ENCODE measurements at places on chromosomes 12 and 14.

DNA sequence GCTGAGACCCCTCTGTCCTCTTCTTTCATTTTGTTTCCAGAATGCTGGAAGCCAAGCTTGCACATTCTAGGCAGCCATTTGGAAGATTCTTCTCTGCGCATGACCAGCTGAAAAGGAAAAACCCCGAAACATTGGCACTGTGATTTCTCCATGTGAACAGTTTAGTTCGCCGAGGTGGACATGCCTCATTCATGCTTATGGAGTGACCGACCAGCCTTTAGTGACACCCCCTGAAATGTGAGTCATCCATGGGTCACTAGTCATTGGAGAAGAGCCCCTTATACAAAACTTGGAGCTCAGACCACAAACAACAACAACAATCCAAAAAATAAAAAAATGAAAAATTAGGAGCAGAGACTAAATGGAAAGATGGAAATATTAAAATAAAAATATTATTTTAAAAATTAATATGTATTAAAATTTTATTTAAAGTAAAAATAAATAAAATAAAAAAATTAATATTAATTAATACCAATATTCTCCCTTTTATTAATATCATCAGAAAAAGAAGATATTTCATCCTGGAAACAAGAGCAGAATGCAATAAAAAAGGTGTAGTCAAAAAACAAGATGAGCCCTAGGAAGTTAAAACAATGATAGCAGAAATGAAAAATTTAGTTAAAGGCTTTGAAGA, 9.5 kb upstream of the KRT7 start:
- DNase-seq, result no peak

DNA sequence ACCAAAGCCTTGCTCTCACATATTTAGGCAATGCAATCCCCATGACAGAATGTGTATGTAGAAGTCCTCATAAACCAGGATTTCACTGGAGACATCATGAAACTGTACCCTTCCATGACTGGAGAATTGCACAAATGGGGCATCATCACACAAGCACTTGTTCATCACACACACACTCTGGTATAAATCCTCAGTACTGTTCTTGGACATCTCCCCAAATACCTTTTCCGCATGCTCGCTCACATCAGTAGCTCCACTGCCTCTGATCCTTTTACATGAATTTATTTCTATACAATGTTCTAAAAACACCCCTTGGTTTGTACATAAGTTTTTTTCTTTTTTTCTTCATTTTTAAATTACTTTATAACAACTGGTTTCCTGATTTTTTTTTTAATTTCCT, 3.3 kb upstream of the ING4 start:
- peak; percentile 23 for DNase-seq

GRCh38 chr14:68285421-68286179, 466.0 kb downstream of the RAD51B start:
- no peak for DNase-seq

DNA sequence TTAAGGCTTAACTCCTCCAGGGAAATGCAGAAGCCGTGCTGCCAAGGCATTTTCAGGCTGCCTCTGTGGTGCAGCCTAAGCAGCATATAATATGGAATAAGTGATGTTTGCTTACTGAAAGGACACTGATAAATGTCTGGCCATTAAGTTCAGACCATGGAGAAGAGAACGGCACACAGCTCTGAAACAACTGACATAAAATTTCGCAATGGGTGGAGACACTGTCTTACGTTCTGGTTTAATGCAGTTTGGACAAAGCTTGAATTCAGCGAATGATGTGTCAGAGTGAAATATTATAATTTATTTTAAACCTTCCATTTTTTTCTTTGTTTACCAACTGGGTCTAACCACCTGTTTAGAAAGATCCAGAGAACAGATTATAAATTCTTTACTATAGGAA, 27.2 kb upstream of the NRXN3 start:
- DNase-seq, result no peak

- DNase-seq, result no peak
Measured at GRCh38 chr14:73820631-73821030, 31.0 kb upstream of the PTGR2 start.

GRCh38 chr14:40601063-40601462, 1005.6 kb upstream of the LRFN5 start:
- no peak for DNase-seq

- DNase-seq, result no peak
Measured at GRCh38 chr14:21255385-21256101, 13.7 kb downstream of the HNRNPC start.

- DNase-seq, result peak; percentile 67
Measured at GRCh38 chr12:92779902-92780301, 77.1 kb downstream of the PLEKHG7 start.

- DNase-seq, result no peak
Measured at GRCh38 chr14:102195446-102195845, 55.7 kb downstream of the WDR20 start.

DNA sequence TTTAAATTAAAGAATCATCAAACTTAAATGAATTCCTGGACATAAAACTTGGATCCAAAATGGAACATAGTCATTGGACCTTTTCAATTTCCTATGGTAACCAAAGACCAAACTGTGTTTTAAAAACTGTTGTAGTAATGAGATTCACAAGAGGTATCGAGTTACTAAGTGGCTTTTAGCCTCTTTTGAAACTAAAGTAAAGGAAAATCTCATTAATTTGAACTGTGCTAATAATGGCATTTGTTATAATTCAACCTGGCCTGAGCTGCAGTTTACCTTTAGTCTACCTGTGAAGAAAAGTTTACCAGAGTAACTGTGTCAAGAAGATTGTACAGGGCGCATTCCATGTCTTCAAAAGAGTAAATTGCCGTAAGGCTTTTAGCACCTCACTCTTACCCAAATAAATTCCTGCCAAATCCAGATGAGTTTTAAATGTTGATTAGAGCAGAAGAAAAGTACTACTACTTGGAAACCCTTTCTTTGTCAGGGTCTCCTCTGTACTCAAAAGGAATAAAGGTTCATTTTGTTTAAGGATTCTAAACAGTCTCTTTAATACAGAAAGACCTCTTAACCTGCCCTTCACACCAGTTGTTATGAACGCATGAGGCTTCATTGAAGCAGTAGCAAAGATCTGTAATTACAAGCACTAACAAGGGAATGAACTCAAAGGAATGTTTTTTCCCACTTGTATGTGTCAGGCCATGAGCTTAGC, 17.1 kb upstream of the MED13L start:
- DNase-seq, result no peak

GRCh38 chr12:72790273-72790672, 518.1 kb downstream of the TRHDE start:
- DNase-seq, result peak; percentile 1

DNA sequence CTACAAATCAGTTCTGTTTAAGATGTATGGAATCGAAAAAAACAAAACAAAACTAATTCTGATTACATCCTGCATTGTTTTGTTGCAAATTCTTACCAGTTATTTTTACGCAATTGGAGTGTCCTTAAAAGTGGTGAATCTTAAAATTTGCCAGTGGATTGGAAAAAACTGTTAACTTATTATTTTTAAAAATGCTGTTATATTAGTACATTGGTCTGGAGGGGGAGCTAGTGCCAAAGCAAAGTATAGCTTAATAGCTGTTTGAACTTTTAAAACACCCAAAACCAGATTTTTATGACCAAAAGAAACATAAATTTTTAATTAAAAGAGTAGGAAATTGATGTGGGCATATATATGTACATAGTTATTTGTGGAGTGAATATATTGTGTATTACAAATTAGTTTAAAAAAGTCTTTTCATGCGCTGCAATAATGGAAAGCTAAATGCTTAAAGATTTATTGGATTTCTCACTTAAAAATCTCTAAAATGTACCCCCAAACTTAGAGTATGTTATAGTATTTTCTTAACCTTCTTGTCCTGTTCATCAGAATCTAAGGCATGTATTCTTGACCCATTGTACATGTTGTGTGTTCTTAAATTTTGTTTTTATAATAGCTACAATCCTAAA, 2.5 kb downstream of the FUT8 start:
- DNase-seq, result peak; percentile 48
